ENCODE measurements at places on chromosomes 1 and 21.

GRCh38 chr1:1628754-1629429, 3.1 kb upstream of the MMP23B start:
- no peak for DNase-seq

- DNase-seq, result no peak
Measured at GRCh38 chr1:108533351-108534083, 26.4 kb upstream of the EEIG2 start.

- no peak for DNase-seq
Measured at GRCh38 chr1:92843429-92844352, 11.9 kb downstream of the RPL5 start.

GRCh38 chr21:14947613-14948160, 117.1 kb downstream of the NRIP1 start:
- no peak for DNase-seq

All from NCI-H226 (cell line).